ENCODE measurements at places on chromosomes 6 and 20.

DNA sequence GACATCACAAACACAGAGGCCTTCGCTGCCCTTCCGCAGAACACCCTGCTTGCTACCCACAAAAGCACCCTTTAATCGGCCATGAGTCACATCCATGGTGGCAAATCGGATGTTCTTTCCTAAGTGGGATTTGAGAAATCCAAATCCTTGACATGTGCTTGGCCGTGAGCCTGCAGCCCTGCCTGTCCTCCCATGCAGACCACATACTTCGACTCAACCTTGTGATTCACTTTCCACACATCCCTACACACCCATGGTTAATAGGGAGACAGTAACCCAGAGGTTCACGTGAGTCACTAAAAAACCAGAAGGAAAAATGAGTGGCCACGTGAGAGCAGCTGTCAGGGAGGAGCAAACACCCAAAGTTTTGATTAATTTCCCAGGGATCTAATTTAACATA lies 19.4 kb downstream of the RAMACL start:
- H3K36me3 ChIP-seq: no peaks in the 10 kb centered on the region
- H3K4me1 ChIP-seq: no peaks in the 10 kb centered on the region
- DNase-seq: no peak
- H3K27ac ChIP-seq: no peak overlapping the region

DNA sequence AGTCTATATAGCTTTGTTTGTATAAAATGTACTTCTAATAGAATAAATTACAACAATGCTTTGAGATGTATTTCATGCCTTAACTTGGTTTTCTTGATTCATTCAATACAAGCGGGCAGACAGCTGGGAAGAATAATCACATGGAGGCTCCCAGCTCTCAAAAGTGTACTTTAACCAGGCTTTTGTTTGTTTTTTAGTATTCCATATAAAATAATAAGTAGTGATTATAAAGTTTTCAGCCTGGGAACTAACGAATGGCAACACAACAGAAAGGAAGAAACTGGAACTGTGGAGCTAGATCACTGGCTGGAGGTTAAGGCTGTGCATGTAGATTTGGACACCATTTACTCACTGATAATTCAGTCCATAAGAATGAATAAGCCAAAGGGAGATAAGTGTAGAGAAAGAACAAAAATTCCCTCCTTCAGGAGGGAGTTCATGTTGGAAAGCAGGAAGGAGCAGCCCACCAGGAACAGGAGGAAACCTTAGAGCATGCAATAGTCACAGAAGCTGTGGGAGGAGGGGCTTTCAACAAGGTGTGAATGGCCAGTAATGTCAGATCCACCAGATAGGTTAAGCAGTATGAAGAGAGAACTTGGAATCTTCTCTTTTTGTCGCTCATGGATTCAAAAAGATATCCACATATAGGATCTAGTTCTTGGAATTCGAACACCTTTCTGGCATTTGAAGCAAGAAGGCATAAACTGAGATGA lies 41.2 kb upstream of the SLC35D3 start:
- peaks cover 10% of the 10 kb centered on the region for H3K36me3 ChIP-seq
- no peak for DNase-seq
- H3K27me3 ChIP-seq: no peaks in the 10 kb centered on the region
- H3K4me3 ChIP-seq: no peak overlapping the region
- no peaks in the 10 kb centered on the region for H3K4me1 ChIP-seq
- H3K27ac ChIP-seq: no peak overlapping the region

DNA sequence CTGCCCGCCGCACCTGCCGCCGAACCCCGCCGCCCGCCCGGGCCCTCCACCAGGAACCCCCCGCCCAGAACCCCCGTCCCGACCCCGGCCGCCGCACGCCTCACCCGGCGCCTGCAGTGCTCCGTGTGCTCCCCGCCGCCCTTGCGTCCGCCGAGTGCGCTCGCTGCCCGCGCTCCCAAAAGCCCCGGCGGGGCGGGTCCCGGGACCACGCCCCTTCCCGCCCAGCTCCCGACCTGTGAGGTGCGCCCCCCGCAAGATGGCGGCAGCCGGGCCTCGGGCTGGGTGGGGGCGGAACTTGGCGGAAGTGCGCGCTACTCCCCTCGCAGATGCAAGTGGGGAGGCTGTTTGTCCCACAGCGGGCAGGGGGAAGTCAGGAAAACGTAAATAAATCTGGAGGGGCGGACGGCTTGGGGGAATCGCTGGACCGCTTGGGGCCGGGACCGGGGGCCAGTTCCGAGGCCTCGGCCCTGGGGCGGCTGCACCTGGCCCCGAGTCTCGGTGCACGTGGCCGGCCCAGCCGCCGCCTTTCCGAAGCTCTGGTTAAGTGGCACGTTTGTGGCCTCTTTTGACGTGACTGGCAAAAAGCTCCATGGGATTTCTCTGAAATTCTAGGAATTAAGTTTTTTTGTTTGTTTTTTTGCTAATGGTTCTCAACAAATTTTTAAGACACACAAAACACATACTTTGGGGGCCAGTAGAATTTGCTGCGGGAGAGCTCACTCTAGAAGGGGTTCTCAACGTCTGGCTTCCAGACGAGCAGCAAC lies at the start of gene EZR:
Gene EZR, minus strand, starts transcription at position 156 of the 764 bp plus-strand sequence. CDS start 1,275 bp downstream, outside the sequence.
- H3K27ac ChIP-seq: peak within 1 kb of the TSS; percentile 89
- peaks cover 51% of the 10 kb centered on the region for H3K4me1 ChIP-seq
- DNase-seq: peak; percentile 82
- H3K4me3 ChIP-seq: peak within 1 kb of the TSS; percentile 89
- peaks cover 36% of the 10 kb centered on the region for H3K36me3 ChIP-seq
- no peaks in the 10 kb centered on the region for H3K27me3 ChIP-seq

- no peak overlapping the region for H3K27ac ChIP-seq
- H3K27me3 ChIP-seq: no peaks in the 10 kb centered on the region
- H3K4me1 ChIP-seq: no peaks in the 10 kb centered on the region
- DNase-seq: no peak
Observed at GRCh38 chr20:15561707-15562404, 1011.4 kb downstream of the KIF16B start.

GRCh38 chr20:1835186-1836035 lies 59.8 kb upstream of the SIRPA start:
- no peaks in the 10 kb centered on the region for H3K4me1 ChIP-seq
- no peak overlapping the region for H3K4me3 ChIP-seq
- H3K27me3 ChIP-seq: peaks cover 24% of the 10 kb centered on the region
- H3K27ac ChIP-seq: no peak overlapping the region

DNA sequence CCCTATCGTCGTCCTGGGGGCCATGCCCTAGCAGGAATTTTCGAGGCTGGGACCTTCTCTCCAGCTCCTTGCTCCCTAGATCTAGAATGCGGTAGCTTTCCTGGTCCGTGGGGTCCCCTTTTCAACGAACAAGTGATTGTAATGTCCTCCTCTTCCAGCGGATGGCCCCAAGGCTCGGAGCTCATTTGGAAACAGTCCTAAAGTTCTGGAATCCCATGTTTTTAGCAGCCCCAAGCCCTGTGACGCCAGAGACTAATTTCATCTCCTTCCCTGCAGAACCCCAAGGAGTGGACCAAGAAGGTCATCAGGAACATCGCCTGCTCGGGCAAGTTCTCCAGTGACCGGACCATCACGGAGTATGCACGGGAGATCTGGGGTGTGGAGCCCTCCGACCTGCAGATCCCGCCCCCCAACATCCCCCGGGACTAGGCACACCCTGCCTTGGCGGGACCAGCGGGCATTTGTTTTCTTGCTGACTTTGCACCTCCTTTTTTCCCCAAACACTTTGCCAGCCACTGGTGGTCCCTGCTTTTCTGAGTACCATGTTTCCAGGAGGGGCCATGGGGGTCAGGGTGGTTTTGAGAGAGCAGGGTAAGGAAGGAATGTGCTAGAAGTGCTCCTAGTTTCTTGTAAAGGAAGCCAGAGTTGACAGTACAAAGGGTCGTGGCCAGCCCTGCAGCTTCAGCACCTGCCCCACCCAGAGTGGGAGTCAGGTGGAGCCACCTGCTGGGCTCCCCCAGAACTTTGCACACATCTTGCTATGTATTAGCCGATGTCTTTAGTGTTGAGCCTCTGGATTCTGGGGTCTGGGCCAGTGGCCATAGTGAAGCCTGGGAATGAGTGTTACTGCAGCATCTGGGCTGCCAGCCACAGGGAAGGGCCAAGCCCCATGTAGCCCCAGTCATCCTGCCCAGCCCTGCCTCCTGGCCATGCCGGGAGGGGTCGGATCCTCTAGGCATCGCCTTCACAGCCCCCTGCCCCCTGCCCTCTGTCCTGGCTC lies 48.5 kb downstream of the PYGB start:
- H3K4me1 ChIP-seq: no peaks in the 10 kb centered on the region
- H3K27ac ChIP-seq: no peak overlapping the region
- no peak overlapping the region for H3K4me3 ChIP-seq
- no peaks in the 10 kb centered on the region for H3K27me3 ChIP-seq

- no peaks in the 10 kb centered on the region for H3K4me1 ChIP-seq
- no peak overlapping the region for H3K27ac ChIP-seq
- no peak for DNase-seq
- no peaks in the 10 kb centered on the region for H3K36me3 ChIP-seq
- no peak overlapping the region for H3K4me3 ChIP-seq
Observed at GRCh38 chr6:120447605-120448004, 886.7 kb downstream of the TBC1D32 start.

DNA sequence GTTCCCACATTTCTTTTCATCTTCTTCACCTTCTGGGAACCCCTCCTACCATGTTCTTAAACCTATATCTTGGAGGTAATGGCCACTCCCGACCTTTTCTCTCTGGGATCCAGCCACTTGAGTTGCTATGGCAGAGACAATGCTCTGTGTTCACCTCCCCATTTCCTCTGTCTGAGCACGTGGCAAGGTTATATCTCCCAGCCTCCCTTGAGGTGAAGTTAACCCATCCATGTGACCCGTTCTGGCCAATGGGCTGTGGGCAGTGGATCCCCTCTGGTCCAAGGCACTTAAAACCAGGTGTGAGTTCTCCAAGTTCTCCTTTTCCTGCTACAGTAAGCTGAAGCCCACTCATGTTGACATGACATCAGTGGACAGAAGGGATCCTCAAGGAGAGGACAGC lies 261.4 kb downstream of the LRFN2 start:
- no peak for DNase-seq
- H3K4me3 ChIP-seq: no peak overlapping the region
- H3K36me3 ChIP-seq: no peaks in the 10 kb centered on the region
- H3K4me1 ChIP-seq: peaks cover 11% of the 10 kb centered on the region
- H3K27ac ChIP-seq: no peak overlapping the region

GRCh38 chr6:38012573-38012972 lies 193.0 kb downstream of the ZFAND3 start:
- no peaks in the 10 kb centered on the region for H3K27me3 ChIP-seq
- H3K4me1 ChIP-seq: peaks cover 8% of the 10 kb centered on the region

DNA sequence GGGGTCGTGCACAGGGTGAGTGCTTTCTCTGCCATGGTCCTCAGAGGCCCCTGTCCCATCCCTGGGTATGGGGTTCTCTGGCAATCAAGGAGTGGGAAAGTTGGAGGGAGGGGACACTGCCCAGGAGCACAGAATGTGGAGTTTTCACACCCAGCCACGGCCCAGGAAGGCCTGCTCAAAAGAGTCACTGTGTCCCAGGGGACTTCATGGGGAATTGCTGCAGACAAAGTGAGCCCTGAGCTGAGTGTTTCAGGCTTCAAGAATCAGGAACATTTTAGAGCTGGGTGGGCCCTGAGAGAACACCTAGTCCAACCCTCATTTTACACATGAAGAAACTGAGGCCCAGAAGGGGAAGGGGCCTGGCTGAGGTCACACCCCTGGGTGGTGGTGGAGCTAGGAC lies 5.7 kb downstream of the MAPK13 start:
- H3K4me3 ChIP-seq: no peak overlapping the region
- H3K27ac ChIP-seq: no peak overlapping the region
- H3K4me1 ChIP-seq: peaks cover 26% of the 10 kb centered on the region

- peak overlapping the region; percentile 64 for H3K4me3 ChIP-seq
- H3K27ac ChIP-seq: peak overlapping the region; percentile 85
- peak; percentile 66 for DNase-seq
- no peaks in the 10 kb centered on the region for H3K36me3 ChIP-seq
- peaks cover 88% of the 10 kb centered on the region for H3K4me1 ChIP-seq
Observed at GRCh38 chr6:7129784-7130569, 22.2 kb downstream of the RREB1 start.

- H3K4me3 ChIP-seq: no peak overlapping the region
- H3K4me1 ChIP-seq: no peaks in the 10 kb centered on the region
- H3K36me3 ChIP-seq: no peaks in the 10 kb centered on the region
- H3K27me3 ChIP-seq: no peaks in the 10 kb centered on the region
- H3K27ac ChIP-seq: no peak overlapping the region
Observed at GRCh38 chr6:147765541-147765940, 257.1 kb downstream of the SAMD5 start.

DNA sequence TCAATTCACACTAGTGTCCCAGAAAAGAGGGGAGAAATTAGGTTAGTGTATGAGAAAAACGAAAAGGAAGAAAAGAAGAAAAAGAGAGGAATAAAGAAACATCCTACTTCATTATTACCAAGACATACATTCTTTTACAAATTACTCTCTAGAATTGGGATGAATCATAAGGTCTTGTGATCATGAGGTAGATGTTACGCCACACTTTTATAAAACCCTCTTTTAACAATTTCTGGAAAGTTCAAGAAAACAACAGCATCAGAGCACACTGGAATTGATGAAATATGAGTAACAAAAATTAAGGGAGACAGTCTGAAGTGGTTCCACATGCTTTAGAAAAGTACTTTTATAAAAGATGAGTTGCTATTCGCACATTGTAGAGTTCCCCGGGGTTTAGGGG lies 32.6 kb upstream of the NRSN1 start:
- no peaks in the 10 kb centered on the region for H3K4me1 ChIP-seq
- no peak overlapping the region for H3K27ac ChIP-seq
- H3K27me3 ChIP-seq: peaks cover 17% of the 10 kb centered on the region
- DNase-seq: no peak

DNA sequence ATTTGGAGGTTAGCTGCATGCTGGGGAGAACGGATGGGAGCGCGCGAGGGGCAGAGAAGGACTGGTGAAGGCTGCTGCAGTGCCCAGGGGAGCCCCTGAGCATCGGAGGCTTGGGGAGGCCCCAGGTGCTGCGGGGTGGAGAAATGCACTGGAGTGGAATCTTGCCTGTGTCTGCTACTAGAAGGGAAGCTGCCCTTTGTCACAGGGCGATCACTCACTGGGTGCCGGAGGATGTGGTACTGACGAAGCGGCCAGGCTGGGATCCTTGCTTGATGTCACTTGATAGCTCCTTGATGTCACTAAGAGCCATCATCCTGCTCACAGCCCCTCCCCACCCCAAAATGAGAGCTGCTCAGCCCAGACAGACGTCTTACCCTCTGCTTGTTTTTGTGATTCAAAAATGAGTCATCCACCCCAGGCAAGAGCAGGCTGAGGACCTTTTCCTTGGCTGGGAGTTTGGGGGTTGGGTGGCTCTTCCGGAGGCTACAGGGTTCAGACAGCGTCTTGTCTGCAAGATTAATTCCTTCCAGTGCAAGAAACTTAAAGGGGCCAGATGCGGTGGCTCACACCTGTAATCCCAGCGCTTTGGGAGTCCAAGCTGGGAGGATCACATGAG lies 62.6 kb upstream of the PMEPA1 start:
- DNase-seq: peak; percentile 37
- no peaks in the 10 kb centered on the region for H3K36me3 ChIP-seq
- peaks cover 12% of the 10 kb centered on the region for H3K4me1 ChIP-seq
- H3K27me3 ChIP-seq: peaks cover 15% of the 10 kb centered on the region
